ENCODE measurements at places on chromosomes 1 and 21.

DNA sequence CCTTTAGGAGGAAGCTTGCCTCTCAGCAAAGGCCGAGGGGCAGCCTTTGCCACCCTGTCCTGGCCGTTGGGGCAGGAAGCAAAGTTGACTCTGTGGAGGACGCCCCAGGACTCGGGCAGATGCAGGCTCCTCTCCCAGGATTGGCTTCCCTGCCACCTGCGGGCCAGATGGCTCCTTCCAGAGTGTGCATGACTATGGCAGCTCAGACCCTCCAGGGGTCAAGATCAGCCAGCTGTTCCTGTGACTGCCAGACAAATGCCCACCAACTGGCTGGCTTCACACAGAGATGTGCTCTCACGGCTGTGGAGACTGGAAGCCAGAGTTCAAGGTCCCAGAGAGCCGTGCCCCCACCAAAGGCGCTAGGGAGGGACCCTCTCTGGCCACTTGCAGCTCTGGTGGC lies 87.0 kb upstream of the VAMP3 start:
- no peak for DNase-seq

DNA sequence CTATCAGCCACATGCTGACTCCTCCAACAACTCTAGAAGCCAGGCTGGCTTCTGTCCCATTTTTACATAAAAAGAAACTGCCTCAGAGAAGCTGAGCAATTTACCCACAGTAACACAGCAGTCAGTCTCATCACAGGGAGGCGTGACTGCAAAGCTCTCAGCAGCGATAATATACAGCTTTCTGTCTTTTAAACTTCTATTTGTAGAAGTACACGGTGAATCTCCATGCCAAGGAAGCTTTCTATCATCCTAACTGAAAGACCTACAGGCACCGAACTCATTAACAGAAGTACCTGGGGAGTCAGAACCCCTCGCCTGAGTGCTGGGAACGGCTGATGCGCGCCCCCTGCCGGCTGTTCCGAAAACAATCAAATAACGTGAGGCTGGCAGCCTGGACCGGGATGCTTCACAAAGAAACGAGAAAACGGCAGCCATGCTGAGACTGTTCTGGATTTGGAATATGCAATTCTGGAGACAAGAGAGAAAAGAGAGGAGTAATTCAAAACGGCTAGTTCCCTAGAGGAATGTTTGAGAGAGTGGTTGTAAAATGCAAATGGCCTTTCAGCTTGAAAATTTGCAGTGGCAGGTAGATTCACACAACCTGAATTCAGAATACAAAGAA lies 43.5 kb upstream of the RAB4A start:
- DNase-seq: peak; percentile 61

GRCh38 chr1:36557041-36558000 lies 74.6 kb upstream of the CSF3R start:
- DNase-seq: no peak

DNA sequence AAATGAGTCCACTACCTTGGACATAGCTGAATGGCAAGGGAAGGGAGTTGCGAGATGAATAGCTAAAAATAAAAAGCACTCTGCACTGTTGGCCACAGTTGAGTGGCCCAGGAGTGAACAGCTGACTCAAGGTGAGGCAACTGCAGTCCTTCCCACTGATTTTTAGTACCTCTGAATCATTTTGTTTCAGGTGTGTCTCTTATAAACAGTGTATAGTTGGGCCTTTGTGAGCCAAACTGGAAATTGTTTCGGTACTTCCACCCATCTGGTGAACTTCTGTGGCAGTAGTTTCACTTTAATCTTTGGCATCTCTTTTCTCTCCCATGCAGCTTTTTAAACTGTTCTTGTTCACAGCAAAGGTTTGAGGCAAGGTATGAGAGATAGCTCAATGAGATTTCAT lies 122.7 kb downstream of the VAV3 start:
- no peak for DNase-seq

GRCh38 chr21:29506947-29507346 lies 208.2 kb downstream of the BACH1 start:
- DNase-seq: no peak

- no peak for DNase-seq
Observed at GRCh38 chr1:18142471-18142870, 34.9 kb downstream of the IGSF21 start.

DNA sequence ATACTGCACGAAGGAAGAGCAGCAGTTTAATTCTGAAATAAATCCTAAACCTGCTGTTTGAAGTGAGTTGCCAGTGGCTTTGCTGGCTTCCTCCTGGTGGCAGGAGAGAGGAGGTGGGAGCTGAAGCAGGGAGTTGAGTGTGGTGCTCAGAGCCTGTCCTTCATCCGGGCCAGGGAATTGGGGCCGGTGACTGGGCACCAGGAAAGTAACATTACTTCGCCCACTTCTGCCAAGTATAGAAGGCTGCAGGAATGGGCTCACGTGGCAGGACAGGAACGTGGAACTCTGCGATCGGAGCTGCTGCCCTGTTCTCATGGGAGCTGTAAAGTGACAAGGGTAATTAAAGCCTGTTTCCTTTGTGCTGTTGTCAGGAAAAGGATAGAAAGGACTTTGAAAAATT lies 8.7 kb downstream of the TOR3A start:
- DNase-seq: no peak

DNA sequence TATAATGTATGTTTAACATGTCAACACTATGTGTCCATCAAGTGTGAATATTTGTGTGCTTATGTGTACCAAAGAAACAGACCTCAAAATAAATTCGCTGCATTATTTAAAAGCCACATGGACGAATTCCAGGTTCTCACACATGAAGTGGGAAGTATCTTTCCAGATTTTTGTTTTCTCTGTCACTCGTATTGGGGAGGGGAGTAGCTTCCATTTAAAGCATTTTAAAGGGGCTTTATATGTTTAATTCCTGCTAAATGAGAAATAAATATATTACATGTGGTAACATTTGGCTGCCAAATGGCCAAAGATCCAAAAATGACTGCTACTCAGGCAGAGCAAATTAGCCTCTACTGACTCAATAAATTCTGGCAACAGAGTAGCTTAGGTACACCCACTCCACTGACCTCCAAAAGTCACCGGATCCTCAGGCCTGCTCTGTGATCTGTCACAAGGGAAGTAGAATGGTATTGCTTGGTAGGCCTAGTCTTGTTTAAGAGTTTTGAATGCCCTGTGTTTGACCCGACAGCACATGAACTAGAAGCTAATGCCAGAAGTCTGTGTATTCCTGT lies 178.1 kb downstream of the ZP4 start:
- DNase-seq: no peak

Measured in fibroblast of mammary gland (primary cell).